ENCODE measurements at places on chromosomes 5 and 9. TPM values are rescaled to one million over a fixed set of nuclear protein-coding genes. Genes with fewer than 3 reads are reported as not detected.

TAF11L10 gene
- not detected for total RNA-seq

ESM1 gene
- not detected for total RNA-seq

DNM1 gene
- total RNA-seq: 14.8 TPM

LECT2 gene
- total RNA-seq: not detected

NELFB gene
- 33.8 TPM for total RNA-seq

GFPT2 gene
- 41.0 TPM for total RNA-seq

JAKMIP2 gene
- total RNA-seq: 1.8 TPM

ALDH1A1 gene
- total RNA-seq: 6.9 TPM

EGFLAM gene
- total RNA-seq: 2.0 TPM

PCDHB5 gene
- total RNA-seq: 0.34 TPM

SLCO4C1 gene
- total RNA-seq: 0.58 TPM

AHRR gene
- total RNA-seq: 16.0 TPM

APBA1 gene
- total RNA-seq: 11.3 TPM

NXNL2 gene
- total RNA-seq: 1.1 TPM

OTP gene
- total RNA-seq: not detected

PCDHB3 gene
- not detected for total RNA-seq

OSTF1 gene
- 26.1 TPM for total RNA-seq

RAD1 gene
- total RNA-seq: 15.2 TPM

TEK gene
- 14.2 TPM for total RNA-seq

GLDC gene
- 3.5 TPM for total RNA-seq

TBC1D9B gene
- total RNA-seq: 60.2 TPM

CTSL gene
- 329 TPM for total RNA-seq

NIPSNAP3A gene
- total RNA-seq: 34.0 TPM

INSYN2B gene
- 5.3 TPM for total RNA-seq

TCF7 gene
- 0.23 TPM for total RNA-seq

SIT1 gene
- not detected for total RNA-seq

CDO1 gene
- 7.9 TPM for total RNA-seq

Measured in pericardium fibroblast (primary cell).